Occipital lobe (tissue), 3 donors: ENCODE measurements at places on chromosomes 5 and 9.

- DNase-seq, result no peak
Measured at GRCh38 chr5:17290540-17290974, 73.1 kb downstream of the BASP1 start.

DNA sequence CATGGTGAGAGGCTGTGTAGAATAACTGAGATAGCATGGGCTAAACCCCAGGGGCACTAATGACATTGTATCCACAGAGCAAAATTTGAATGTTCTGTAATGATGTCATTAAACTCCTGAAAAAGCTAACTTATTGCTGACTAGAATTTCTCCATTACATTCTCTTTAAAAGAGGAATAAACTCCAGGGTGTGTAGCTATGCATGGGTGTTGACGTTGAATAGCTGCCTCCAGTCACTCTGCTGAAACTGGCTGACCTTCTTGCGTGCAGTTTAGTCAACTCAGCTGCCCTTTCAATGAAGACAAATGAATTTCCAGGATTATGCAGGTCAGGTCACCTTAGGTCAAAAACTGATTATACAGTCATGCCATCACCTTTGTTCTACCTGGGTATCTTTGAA lies 617.5 kb upstream of the WWC1 start:
- no peak for DNase-seq

GRCh38 chr5:90558344-90559192 lies at the start of gene ADGRV1:
ADGRV1 (plus strand) TSS chr5:90558797; CDS start chr5:90558896, 99 bp downstream.
- DNase-seq, result peak; percentile 84

- no peak for DNase-seq
Measured at GRCh38 chr5:99900302-99900852, 634.8 kb upstream of the FAM174A start.

DNA sequence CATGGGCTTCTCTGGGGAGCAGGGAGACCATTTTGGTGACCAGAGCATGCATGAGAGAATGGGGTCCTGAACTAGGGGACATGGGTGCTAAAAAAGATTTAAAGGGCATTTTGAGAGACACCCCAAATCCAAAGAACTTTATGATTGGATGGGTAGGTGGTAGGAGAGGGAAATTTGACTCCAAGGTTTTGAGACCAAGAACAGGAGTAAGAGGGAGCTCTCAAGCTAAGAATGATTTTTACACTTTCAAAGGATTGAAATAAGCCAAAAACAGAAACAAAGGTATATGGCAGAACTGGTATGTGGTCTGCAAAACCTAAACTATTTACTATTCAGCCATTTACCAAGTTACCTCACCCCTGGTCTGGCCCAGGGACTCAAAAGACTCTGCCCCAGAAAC lies 318.2 kb upstream of the CLINT1 start:
- no peak for DNase-seq

- DNase-seq, result no peak
Measured at GRCh38 chr5:34584165-34584564, 72.0 kb upstream of the RAI14 start.

GRCh38 chr9:98520221-98520960 lies 188.3 kb downstream of the GABBR2 start:
- DNase-seq, result no peak

DNA sequence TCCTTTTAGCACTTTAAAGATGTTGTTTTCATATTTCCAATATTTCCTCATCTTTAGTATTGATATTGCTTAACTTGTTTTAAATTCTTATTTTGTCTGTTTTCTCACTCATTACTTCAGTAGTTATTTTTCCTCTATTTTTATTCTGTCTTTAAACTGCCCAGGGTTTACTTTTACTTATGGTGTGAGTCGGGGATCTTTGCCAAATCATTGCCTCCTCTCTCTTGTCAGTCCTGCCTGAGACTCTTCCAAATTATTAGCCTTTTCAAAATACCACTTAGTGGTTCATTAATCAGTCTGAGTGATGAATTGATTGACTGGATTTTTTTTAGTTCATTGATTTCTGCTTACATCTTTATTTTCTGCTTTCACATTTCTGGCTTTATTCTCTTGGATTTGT lies 72.9 kb downstream of the SH3GL2 start:
- no peak for DNase-seq

DNA sequence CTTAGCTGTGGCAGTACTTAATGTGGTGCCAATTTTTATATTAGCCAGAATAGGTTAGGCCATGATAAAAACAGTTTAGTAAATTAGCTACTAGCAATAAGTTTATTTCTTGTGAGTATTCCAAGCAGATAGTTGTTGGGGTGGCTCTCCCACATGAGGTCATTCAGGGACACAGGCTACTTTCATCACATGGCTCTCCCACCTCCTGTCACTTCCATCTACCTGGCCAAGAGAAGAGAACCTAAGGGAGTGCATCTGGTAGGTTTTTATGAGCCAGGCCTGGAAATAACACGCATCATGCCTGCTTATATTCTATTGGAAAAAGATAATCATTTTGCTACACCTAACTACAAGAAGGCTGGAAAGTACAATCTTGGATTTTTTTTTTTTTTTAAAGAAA lies 161.4 kb upstream of the CCNH start:
- no peak for DNase-seq

- DNase-seq, result no peak
Measured at GRCh38 chr9:87109231-87109631, 161.9 kb upstream of the GAS1 start.

GRCh38 chr9:27541740-27542139 lies 12.1 kb upstream of the MOB3B start:
- DNase-seq, result no peak

DNA sequence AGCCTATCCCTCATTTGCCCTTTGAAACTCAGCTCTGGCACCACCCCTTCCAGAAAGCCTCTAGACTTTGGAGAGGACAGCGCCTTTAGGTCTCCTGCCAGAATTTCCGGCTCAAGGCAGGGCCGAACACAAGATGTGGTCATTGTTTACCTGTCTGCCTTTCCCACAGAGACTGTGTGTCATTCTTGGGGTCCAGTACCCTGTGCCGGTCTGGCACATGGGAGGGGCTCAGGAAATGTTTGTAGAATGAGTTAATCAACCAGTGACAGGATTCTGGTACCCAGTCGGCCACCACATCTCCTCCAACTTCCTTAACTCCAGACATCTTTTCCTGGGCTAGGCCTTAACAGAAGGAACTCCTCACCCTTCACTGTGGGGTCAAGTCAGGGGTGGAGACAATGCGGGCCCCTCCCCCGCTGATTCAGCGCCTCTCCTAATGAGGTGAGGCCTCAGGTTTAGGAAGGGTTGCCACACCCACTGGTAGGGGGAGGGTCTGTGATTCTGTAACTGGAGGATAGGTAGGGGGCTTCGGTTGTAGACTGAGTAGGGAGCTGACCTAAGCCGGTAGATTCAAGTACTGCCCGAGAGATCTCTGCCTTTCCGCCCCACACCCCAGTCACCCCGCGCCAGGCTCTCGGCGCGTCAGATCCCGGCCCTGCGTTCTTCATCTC lies 29.3 kb downstream of the PCDH1 start:
- no peak for DNase-seq

GRCh38 chr9:130459941-130460669 lies 15.3 kb downstream of the ASS1 start:
- DNase-seq, result no peak

- DNase-seq, result no peak
Measured at GRCh38 chr9:92763721-92764380, 782 bp downstream of the BICD2 start.

DNA sequence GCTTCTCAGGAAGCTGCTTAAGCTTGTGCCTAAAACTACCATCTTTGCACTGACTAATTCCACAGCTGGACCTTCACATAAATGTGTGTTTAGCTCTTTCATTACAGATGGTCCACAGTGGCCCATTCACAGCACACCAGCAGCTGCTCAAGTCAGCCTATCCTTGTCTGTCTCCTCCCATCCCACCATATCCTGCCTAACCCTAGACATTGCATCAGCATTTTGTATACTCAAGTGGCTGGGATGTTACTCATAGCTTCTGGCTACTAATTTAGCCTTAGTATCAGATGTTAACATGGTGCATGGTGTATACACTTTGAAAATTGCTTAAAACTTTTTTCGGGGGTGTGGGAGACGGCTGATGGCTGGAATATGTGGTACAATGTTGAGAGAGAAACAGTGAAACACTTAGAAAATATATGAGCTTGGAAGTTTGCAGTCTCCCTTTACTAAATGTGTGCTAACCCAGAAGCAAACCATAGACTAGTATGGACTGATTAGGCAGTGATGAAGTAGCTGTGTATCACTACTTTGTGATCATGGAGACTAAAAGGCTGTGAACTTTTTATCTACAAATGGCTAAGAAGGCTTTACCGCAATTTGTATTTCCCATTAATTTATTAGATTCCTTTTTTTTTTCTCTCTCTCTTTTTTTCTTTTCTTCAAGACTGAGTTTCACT lies 83.1 kb downstream of the JMY start:
- no peak for DNase-seq

GRCh38 chr9:37611961-37612360 lies 19.6 kb upstream of the TOMM5 start:
- no peak for DNase-seq

DNA sequence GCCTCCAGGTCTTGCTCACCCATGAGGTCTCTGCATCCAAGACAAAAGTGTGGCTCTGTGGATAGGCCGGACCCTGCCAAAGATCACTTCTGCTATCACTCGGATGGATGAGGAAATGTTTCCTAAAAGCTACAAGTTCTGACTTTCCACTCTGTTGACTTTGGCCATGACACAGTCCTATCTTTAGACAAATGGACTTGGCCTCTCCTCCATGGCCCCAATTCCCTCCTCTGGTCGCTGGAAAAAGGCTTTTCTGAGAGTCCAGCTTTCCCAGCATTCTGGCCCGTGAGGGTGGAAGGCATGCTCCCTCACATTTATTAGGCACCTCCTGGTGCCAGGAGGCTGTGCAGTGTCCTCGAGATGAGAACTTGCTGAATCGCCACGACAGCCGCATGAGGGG lies 83.1 kb downstream of the COL27A1 start:
- DNase-seq, result no peak

GRCh38 chr5:54981928-54982327 lies 3.5 kb downstream of the ESM1 start:
- no peak for DNase-seq

DNA sequence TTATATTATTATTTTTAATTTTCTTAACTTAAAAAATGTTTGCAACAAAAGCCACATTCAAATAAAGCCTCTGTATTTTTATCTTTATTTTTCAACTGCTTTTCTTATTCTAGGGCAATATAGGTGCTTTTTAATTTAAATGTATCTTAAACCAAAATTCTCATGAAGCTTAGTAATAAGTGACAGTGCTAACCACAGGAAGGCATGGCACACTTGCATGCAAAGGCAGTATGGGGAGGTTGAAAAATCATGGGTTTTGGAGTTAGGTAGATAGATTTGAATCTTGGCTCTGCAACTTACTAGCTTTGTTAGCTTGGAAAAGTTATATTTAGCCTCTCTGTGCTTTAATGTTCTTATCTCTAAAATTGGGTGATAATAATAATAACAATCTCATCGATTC lies 458.0 kb downstream of the DMAC1 start:
- no peak for DNase-seq

GRCh38 chr9:107613321-107613720 lies 123.8 kb upstream of the KLF4 start:
- no peak for DNase-seq

- DNase-seq, result no peak
Measured at GRCh38 chr5:2387634-2388325, 363.7 kb downstream of the IRX2 start.

GRCh38 chr5:67012171-67012570 lies 184.4 kb downstream of the CD180 start:
- no peak for DNase-seq

GRCh38 chr5:138651058-138651766 lies 76.0 kb upstream of the HSPA9 start:
- no peak for DNase-seq

GRCh38 chr9:133154097-133154989 lies 9.4 kb downstream of the GBGT1 start:
- no peak for DNase-seq

GRCh38 chr5:165139721-165140120 lies 1634.3 kb downstream of the MAT2B start:
- no peak for DNase-seq

- DNase-seq, result no peak
Measured at GRCh38 chr9:107447834-107448233, 41.7 kb downstream of the KLF4 start.

DNA sequence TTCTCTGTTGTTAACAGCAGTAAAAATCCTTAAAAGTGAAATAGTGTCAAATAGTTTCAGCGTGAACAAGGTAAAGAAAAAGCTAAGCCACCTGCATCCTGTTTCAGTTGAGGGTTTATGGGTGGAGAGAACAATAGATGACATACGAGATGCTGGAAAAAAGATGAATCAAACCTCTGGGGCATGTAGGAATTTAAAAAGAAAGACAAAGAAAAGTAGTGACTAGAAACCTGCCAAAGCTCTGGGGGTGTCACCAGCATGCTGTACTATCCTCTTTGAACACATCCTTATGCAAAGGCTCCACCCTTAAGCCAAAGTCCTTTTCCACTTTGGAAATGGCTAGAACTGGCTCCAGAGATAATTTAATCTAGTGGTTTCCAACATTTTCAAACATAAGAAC lies 22.2 kb downstream of the SCAI start:
- no peak for DNase-seq

- DNase-seq, result no peak
Measured at GRCh38 chr5:59390074-59390659, 503.4 kb downstream of the PDE4D start.

GRCh38 chr9:92947268-92948037 lies at the start of gene FGD3:
FGD3 (plus strand) TSS chr9:92947523; CDS start chr9:92976257, 28,734 bp downstream.
- DNase-seq, result no peak

- no peak for DNase-seq
Measured at GRCh38 chr5:107646418-107646817, 24.3 kb downstream of the EFNA5 start.
